Smooth muscle cell of the coronary artery (primary cell): ENCODE measurements at places on chromosomes 7 and 10. TPM values are rescaled to one million over a fixed set of nuclear protein-coding genes. Genes with fewer than 3 reads are reported as not detected.

CALML3 gene
- not detected in 2 replicates for total RNA-seq

PDLIM1 gene
- 4.6 and 35.0 TPM in 2 replicates for total RNA-seq

PRLHR gene
- total RNA-seq = not detected in 2 replicates

SKAP2 gene
- 1.1 and 1.7 TPM in 2 replicates for total RNA-seq

HMX2 gene
- total RNA-seq = not detected in 2 replicates

OR2F1 gene
- not detected in 2 replicates for total RNA-seq

TDRD1 gene
- total RNA-seq = 2.8 and 7.7 TPM in 2 replicates

LRIT1 gene
- total RNA-seq = not detected in 2 replicates

CCL26 gene
- 1.4 TPM in 2 replicates for total RNA-seq

CPA4 gene
- total RNA-seq = 52.9 and 72.7 TPM in 2 replicates

LRRC18 gene
- total RNA-seq = not detected in 2 replicates

REEP3 gene
- total RNA-seq = 28.1 and 33.5 TPM in 2 replicates

ZNF518A gene
- total RNA-seq = 7.4 and 9.5 TPM in 2 replicates

COL26A1 gene
- total RNA-seq = 0.08 TPM in 1 of 2 replicates, not detected in the other

CADPS2 gene
- 20.7 and 26.2 TPM in 2 replicates for total RNA-seq

OR6V1 gene
- not detected in 2 replicates for total RNA-seq

PRF1 gene
- total RNA-seq = not detected in 2 replicates

EGFR gene
- 29.3 and 35.5 TPM in 2 replicates for total RNA-seq

HECW1 gene
- total RNA-seq = 2.2 TPM in 1 of 2 replicates, not detected in the other

TRIM4 gene
- total RNA-seq = 21.2 and 32.1 TPM in 2 replicates

CRTAC1 gene
- total RNA-seq = 0.08 and 0.12 TPM in 2 replicates

PPP1R9A gene
- total RNA-seq = 0.12 and 0.38 TPM in 2 replicates

SHH gene
- total RNA-seq = not detected in 2 replicates

GPR26 gene
- total RNA-seq = not detected in 2 replicates

METTL27 gene
- total RNA-seq = 1.1 and 5.7 TPM in 2 replicates

RTKN2 gene
- total RNA-seq = 0.23 and 6.8 TPM in 2 replicates
